ENCODE measurements at places on chromosomes 4 and X.
A peak's percentile ranks its signal among the peaks of the same experiment; 100 is the strongest.

- DNase-seq = no peak
Measured at GRCh38 chr4:17717301-17717700, 64.1 kb downstream of the FAM184B start.

- no peak for DNase-seq
Measured at GRCh38 chrX:154437971-154438893, 1.3 kb downstream of the GDI1 start.

GRCh38 chr4:128517739-128518510 lies 230.3 kb upstream of the PGRMC2 start:
- no peak for DNase-seq

- no peak for DNase-seq
Measured at GRCh38 chr4:143302536-143302935, 34.1 kb upstream of the GAB1 start.

DNA sequence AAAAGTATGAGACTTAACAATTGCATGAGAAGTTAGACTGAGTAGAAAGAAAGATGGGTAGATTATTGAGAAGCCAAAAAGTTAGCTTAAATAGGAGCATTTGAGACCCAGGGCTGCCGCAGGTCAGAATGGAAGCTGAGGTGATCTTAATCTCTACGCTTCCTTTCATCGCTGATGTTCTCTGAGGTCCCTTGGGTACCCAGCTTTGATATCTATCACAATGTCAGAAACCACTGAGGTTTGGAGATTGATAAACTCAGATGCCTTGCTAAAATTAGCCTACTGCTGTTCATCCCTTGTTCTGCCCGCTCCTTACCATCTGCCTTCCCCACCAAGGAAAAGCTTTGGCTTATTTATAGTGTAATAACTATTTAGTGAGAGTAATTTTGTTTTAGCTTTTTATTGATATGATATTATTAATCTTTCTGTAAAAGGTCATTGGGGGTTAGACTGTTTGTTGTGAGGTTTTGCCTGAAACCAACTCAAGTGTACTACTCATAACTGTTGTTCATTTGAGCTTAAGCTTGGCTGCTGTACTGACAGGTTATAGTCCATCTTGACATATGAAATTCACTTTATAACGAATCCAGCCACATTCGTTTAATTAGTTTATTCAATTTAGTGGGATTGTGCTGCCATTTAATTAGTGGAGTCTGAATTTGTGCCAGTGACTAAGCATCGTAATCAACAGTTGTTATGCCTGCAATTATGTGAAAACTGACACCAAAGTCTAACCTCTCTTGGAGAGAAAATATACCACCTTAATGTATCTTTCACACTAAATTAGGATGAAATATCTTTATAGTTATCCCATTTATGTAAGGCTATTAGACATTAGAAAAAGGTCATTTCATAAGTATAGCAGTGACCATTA lies 15.1 kb downstream of the MCUB start:
- peak; percentile 32 for DNase-seq

DNA sequence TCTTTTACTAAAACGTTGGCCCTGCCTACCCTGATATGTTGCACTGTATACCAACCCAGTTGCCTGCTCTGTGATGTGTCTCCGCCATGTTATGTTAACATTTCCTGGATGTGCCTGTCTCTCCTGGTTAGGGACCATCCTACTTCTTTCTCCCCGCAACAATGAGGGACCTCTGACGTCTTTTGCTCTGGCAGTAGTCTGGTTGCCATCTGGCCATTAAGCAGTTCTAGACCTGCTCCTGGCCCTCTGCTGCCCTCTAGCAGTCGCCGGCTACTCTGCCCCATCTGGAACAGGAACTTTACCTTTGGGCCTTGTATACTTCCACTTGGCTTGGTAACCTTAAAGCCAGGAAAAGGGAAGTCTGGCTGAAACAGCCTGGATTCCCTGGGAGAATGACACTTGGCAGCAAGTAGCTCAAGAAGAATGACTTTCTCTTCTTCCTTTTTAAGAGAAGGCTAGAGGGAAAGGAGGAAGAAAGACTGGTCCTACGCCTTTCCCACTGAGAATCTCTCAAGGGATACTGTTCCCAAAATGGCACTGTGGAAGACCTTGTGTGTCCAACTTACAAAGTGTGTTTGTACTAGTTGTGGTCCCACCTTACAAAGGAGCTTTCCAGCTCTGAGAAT lies 63.5 kb downstream of the GPC3 start:
- DNase-seq = peak; percentile 86

DNA sequence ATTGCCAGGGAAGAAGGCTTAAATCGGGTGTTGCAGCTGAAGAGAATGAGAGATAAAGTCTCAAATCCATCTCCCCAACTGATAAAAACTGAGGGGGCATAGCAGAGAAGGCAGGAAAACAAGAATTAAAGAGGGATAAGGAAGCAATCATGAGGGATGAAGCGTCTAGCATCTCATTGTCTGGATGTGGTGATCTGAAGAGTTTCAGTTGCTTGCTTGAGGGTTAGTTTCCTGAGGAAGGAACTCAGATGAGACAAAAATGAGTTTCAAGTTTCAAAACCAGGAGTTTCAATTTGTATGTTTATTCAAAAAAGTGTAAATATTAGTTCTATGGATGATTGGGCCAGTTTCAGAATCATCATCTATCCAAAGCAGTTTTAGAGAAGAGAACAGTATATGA lies 496.9 kb downstream of the RAB28 start:
- no peak for DNase-seq

GRCh38 chr4:110128472-110128919 lies 69.9 kb downstream of the ELOVL6 start:
- no peak for DNase-seq

DNA sequence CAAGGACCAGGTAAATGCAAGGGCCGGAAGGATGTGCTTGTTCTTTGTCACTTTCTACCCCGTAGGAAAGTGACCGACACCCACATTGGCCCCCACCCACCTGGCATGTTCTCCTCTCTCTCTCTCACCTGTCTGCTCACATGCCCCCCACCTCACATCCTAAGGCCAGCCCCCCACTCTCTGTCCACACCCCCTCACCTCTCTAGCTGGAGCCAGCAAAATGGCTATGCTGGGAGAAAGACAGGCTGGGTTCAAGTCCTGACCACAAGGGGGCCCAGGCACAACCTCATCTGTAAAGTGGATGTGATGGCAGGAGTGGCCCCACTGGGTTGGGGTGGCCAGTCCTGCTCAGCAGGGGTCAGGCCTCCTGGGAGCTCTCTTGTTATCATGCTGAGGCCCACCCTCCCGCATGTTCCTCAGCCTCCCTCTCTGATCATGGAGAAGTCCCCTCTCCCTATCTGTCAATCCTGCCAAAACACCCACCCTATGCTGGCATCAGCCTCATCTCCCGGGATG lies 1.7 kb upstream of the PPP2R2C start:
- peak; percentile 24 for DNase-seq

- DNase-seq = no peak
Measured at GRCh38 chrX:49970674-49971073, 48.3 kb downstream of the CLCN5 start.

- no peak for DNase-seq
Measured at GRCh38 chrX:264634-265455, 16.3 kb upstream of the PLCXD1 start.

DNA sequence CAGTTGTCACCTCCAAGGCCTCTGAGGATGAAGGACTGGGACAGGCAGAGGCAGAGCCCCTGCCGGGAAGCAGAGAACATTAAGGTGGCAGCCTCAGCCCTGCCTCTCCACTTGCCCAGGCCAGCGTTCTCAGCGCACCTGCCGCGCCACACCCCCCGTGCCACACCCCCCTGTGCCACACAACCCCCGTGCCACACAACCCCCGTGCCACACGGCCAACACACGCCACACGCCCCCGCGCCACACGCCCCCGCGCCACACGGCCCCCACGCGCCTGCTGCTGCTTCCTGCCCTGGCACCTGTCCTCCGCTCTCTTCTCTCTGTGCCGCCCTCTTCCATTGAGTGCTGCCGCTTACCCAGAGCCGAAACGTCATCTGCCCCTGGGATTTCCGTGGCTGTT lies 58.0 kb upstream of the ZFP42 start:
- DNase-seq = no peak

DNA sequence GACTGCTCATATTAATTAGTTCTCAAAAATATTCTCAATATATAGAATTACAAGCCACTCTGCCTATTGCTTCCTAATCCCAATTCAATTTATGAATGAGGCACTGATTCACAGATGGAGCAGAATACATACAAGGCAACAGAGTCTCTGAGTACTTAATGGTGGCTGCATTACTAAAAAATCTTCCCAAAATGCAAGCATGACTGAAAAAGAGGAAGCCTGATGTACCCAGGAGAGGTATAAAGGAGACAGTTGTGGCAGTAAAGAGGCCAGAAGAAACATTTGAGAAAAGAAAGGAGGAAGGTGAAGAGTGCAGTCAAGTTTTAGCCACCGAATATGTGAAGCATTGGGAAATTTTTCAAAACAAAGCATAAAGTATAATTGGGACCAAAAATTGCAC lies 163.2 kb upstream of the INTU start:
- no peak for DNase-seq

GRCh38 chrX:129793604-129794191 lies 13.9 kb downstream of the SASH3 start:
- DNase-seq = no peak

GRCh38 chr4:66091786-66092185 lies 421.5 kb upstream of the EPHA5 start:
- no peak for DNase-seq

GRCh38 chrX:12480956-12481355 lies 310.3 kb upstream of the PRPS2 start:
- DNase-seq = no peak

DNA sequence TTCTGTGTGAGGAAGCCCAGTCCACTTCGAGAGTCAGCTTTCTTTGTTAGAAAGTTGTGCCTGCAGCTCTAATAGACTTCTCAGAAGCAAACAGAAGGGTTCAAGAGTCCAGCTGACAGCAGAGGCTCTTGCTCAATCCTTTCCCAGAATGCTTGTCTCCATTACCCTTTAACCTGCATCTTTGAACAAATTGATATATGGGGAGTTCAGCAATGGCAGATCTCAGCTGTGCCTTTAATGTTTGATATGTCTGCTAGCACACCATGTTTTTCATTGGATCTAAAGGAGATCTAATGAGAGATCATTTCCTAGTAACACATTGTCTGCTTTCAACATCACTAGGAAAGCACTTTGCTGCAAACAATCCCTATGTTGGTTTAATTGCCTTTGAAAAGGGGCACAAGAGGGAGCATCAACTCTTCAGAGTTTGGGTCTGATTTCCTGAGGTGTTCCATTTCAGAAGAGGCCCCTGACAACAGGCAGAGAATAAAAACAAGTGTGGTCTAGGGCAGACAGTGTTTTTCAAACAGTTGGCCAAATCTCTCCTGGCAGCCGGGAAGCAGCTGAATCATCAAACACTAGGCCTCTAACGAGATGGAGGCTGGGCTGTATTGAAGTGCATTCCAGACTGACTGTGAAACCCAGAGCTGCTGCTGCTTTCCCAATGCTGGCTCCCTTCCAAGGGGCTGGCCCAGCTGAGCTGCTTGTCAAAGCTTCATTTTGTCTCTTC lies 55.5 kb downstream of the LUZP4 start:
- DNase-seq = peak; percentile 92

DNA sequence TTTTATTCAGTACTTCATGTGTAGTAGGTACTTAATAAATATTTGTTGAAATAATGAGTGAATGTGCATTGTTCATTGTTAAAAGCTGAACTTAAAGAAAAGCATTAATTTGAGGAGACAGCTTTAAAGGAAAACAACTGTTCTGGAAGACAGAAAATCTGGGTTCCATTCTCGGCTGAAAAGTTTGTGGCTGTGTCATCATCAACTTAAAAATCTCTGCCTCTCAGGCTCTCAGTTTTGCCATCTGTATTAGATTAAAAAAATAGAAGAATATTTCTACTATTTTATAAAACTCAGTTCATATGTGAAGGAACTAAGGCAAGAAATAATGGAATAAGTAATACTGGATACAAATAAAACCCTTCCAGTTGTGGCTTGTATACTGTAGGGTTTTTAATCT lies 62.5 kb downstream of the FSTL5 start:
- no peak for DNase-seq

- no peak for DNase-seq
Measured at GRCh38 chr4:182922501-182923284, 5.5 kb upstream of the DCTD start.

GRCh38 chr4:43112139-43112538 lies 219.6 kb downstream of the GRXCR1 start:
- DNase-seq = no peak

DNA sequence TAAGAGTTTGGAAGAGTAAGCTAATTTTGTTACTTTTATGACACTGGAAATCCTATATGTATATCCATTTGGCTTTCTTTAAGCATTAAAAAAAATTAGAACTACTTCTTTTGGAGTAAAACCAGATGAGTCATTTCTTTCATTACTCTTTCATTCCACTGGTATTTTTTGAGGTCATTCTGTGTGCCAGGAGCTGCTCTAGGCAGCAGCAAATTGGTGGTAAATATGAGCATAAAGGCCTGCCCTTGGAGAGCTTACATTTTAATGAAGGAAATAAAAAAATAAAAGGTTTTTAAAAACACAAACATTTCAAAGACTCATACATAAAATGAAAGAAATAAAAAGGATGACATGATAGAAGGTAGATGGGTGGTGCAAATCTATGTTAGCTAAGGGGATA lies 37.4 kb downstream of the MID1 start:
- no peak for DNase-seq

DNA sequence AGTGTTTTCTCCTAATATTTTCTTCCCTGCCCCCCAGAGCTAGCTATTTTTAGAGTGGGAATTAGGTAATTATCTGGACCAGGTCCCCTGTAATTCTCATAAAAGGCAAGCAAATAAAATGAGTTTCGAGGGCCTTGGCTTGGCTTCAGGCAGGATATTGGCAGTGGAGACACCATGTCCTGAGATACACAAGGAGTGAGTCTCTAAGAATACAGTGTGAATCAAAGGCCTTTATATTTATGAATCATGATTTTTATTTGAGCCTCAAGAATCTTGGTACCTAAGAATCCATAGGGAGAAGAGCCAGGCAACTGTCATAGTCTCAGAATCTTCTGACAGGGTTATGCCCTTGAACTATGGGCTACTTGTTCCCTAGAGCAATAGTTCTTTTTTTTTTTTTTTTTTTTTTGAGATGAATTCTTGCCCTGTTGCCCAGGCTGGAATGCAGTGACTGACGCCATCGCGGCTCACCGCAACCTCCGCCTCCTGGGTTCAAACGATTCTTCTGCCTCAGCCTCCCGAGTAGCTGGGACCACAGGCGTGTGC lies 205.4 kb downstream of the LDB2 start:
- no peak for DNase-seq

DNA sequence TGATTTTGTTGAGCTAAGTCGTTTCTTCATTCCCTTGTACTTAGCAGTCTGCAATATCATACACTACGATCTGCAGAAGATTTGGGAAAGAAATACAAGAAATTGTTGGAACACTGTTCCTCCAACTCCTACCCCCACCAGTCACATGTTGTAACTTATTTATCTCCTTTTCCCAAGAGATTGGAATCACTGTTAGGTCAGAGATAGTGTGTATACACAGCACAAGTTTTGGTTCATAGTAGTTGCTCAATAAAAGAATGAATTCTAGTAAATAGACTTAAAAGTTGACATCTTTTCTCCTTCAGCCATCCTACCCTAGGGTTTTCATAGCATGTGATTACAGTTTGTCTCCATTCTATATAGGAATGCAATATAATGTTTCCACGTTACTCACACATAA lies 68.8 kb downstream of the ARFIP1 start:
- DNase-seq = no peak

All from NCI-H82 (cell line).